Mesenteric fat pad (tissue), 1 donor: ENCODE measurements at places on chromosomes 1 and 21. TPM values are rescaled to one million over a fixed set of nuclear protein-coding genes. Genes with fewer than 3 reads are reported as not detected.
A peak's percentile ranks its signal among the peaks of the same experiment; 100 is the strongest.

GRCh38 chr1:185594786-185595410 is 139.3 kb upstream of the HMCN1 start:
- DNase-seq: no peak

DNA sequence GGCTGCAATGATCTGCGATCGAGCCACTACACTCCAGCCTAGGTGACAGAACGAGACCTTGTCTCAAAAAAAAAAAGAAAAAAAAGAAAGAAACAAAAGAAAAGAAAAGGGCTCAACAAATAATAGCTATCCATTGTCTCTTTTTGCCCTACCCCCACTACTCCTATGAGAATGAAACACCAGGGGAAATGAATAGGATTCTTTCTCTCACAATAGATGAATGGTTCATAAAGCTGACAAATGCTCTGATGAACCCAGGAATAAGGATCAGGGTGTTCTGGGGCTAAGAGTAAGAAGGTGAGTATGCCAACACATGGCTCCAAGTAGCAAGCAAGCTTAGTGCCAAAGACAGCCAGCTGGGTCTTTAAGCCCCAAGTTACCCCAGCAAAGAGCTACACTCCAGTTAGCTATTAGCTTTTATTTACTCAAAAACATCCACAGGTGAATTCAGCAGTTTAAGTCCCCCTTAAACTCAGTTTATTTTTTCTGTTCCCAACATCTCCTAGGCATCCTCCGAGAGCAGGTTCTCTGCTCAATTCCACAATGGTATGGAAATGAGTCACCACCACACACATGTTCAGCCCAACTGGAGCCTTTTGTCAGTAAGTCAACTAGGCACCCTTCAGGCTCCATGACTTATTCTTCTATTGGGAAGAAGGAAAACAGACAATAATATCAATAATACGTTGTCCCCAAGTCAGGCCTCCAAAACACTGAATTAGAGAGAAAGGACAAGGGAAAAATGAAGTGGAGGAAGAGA is 4.2 kb downstream of the ADORA3 start:
- no peak for DNase-seq

DNA sequence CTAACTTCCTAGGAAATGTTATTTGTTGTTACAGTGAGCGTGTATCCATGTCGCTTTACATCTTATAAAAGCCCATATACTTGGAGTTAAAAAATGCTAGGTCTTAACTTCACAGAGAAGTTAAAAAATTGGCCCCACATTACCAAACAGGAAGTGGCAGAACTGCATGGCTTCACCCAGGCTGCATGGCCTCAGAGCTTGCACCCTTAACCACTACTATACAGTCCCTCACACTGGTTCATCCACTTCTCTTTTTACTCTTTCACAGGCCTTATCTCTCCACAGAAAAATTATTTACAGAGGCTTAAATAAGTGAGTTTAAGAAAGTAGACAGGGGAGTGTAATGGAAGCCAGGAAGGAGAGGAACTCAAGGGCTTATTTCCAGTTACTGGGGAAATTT is 402.5 kb downstream of the HHAT start:
- DNase-seq: no peak

DNA sequence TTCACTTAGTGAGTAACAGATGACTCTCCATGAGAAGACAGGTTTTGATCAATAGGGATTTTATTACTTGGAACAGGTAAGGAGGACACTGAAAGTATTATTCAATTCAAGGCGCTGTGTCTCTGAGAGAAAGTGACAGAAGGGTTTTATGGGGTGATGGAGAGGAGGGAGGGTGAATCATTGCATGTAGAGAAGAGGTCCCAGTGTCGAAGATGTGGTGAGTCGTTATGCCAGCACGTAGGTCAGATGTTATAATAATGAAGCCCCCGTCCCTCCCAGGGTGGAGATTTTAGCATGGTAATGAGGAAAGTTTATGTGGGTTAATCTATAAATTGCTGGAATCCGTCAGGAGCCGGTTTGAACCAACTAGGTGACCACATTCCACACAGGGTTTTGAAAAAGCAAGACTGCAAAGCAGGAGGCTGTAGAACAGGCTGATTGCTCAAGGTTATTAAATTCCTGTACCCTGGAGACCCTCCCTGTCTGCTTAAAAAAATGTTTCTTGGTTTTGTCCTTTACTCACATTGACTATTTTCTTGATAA is 586.4 kb upstream of the TMPRSS15 start:
- DNase-seq: no peak

- no peak for DNase-seq
Measured at GRCh38 chr1:8465013-8465412, 147.1 kb downstream of the SLC45A1 start.

DNA sequence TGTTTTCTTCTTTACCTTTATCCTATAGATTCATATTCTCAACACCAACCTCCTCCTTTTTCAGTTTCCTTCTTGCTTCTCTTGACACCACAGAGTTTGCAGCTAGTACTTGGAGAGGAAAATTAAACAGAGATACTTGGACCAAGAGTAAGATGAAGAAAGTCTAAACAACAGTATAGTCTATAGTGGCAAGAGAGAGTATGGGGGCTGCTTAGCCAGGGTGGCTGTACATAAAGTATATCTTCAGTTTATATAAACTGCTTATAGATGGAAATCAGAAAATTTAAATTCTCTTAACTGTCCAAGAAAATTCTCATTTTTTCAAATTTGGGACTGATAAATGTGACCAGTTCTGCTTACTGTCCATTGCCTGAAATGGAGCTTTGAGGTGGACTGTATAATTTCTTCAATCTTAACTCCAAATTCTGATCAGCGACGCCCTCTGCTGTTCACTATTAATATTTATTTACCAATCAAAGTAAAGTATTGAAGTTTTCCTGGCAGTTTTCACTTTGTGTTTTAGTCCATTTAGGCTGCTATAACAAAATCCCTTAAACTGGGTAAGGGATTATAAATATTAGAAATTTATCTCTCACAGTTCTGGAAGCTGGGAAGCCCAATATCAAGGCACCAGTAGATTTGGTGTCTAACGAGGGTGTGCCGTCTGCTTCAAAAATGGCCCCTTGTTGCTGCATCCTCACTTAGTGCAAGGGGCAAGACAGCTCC is 14.8 kb upstream of the METTL18 start:
- no peak for DNase-seq

DNA sequence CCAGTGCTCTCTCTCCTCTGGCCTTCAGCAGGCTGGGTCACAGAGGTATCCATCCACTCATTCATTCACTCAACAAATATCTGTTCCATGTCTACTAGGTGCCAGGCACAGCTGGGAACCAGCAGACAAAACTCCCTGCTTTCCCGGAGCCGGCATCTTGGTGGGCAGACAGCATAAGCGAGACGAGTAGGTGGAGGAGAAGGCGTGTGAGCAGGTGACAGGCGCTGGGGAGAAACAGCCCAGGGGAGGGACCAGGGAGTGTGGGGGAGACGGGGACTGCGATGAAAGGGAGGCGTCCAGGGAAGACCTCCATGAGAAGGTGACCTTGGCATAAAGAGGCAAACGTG is 11.0 kb upstream of the KCNAB2 start:
- DNase-seq: no peak

DNA sequence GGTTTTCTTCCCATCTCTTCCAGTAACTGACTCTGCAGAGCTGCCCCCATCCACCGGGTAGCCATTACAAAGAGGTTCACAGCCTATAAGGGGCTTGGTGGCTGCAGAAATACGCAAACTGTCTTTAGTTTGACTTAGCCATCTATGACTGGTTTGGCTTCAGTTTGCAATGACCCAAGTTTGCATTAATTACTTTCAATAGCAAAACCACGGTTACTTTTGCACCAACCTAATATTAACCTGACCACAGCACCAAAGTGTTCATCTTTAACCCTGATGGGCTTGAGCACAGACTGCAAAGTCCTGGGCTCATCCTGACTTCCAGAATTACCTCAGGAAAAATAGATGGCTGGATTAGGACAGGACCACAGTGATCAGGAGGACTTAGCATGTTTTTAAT is 2.2 kb upstream of the HAO2 start:
- no peak for DNase-seq

DNA sequence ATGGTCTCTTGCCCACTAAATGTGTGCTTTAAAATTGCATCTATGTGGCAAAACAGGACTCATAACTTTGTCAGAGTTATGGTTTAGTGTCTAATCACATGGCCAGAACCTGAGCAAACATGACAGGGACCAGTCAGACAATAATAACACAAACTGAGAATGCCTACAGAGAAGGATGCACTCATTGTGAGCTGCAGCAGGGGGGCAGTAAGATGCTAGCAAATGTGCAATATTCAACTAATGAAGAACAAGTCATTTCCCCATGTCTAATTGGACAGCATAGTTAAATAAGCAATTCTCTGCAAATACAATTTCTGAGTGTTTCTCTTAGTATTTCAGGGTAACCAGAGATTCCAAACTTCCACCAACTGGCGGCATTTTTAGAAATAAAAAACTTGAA is 30.8 kb downstream of the SPAG17 start:
- DNase-seq: no peak

DNA sequence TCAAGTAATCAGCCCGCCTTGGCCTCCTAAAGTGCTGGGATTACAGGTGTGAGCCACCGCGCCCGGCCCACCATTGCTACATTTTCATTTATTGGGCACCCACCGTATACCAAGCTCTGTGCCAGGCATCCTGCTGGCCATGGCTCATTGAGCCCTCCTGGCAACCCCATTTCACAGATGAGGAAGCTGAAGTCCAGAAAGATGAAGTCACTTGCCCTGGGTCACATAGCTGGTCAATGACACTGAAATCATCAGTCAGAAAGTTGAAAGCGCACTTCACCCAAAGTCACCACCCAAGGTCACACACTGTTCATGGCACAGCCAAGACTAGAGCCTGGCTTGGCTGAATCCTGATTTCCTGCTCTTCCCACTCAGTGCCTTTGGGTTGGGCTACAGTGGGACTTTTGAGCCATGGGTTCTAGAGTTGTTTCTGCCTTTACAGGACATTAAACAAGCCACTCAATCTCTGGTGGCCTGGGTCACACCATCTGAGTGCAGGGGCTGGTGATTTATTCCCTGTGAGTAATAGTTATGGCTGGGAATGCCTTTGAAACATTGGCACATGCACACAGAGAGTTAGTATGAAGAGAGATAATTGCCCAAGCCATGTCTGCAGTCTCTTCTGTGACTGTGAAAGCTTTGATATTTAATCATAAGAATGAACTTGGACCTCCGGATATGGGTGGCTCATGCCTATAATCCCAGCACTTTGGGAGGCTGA is 16.0 kb upstream of the ARHGEF10L start:
- DNase-seq: no peak

DNA sequence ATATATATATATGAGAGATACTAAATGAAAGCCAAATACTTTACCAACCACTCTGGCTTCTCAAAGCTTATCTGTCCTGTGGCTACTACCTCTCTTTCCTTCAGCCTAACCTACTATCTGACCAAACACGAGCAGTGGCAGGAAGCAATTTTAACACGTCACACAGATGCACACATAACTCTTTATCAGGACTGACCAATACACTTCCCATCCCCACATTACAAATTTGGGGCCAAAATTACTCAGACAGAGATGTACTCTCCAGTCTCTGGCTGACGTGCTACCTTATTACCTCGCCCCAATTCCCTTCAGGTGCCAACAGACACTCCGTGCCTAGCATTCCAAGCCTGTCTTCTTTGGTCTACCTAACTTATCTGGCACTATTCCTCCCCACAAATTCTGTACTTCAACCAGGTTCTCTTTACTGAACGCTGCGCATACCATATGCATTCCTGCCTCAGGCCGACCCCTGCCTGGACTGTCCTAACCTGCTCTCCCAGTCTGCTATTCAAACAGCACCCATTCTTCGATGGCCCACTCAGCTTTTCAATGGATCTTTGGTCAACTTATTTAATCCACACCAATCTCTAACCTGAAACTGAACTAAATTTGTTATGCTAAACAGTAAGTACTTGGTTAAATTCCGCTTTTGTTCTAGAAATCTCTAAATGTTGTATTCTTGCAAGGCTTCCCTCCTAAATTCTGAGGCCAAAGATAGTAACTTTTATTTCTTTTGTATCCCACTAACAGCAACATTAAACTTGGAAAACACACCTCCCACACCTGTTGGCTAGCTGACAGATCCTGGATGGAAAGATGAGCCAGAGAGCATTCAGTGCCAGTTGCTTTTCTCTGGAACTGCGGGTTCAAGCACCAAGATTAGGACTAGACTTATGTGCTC is 27.9 kb downstream of the RERE start:
- peak; percentile 47 for DNase-seq

GRCh38 chr1:218467101-218468072 is 122.3 kb downstream of the TGFB2 start:
- DNase-seq: no peak

DNA sequence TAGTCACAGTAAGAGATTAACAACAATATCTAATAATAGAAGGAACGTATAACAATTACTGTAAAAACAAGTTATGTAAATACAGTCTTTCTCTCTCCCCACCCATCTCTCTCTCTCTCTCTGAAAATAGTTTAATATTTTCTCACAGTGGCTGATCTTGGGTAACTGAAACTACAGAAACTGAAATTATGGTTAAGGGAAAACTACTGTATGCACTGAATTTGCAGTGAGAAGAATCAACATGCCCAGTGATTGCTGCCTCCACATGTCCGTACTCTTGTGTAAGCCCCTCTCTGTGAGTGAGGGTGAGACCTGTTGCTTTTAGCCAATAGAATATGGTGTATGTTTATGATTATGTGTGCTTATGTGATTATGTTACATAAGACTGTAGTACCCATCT is 1.6 kb downstream of the KRTAP6-1 start:
- DNase-seq: no peak

DNA sequence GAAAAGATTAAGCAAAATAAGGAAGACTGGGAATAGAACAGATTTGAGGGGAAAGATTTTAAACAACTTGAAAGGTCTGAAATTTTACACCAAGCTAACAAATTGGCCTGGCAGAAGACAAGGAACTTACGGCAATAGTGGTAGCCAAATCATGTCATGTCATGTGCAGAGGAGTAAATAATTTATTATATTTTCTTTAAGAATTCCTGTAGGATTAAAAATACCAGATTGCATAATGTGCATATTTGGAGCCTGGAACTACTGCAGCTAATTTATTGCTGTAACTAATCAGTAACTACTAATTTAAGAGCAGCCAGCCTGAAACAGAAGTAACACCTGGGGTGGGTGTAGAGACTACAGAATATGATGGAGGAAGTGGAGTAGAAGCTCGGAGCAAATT is 334.3 kb downstream of the TGFB2 start:
- DNase-seq: no peak

GRCh38 chr1:9728451-9729295 is 77.1 kb downstream of the PIK3CD start:
- no peak for DNase-seq

- no peak for DNase-seq
Measured at GRCh38 chr1:95007687-95008086, 65.1 kb downstream of the ALG14 start.

Gene LRRC71
- total RNA-seq: 0.32 TPM

Gene C1orf185
- not detected for total RNA-seq

Gene AADACL3
- 0.19 TPM for total RNA-seq

Gene BRINP2
- not detected for total RNA-seq

Gene TLCD4
- total RNA-seq: 15.9 TPM

Gene GJA5
- total RNA-seq: 25.7 TPM

Gene KIAA0040
- total RNA-seq: 69.7 TPM

Gene LMX1A
- 0.32 TPM for total RNA-seq

Gene GFI1
- total RNA-seq: 0.51 TPM

Gene TCP10L
- 0.13 TPM for total RNA-seq

Gene LRRC8B
- 9.6 TPM for total RNA-seq

Gene OR2L5
- not detected for total RNA-seq

Gene KIRREL1
- total RNA-seq: 99.8 TPM
